Right cardiac atrium (tissue), 5 donors: ENCODE measurements at places on chromosomes 16 and 17. TPM values are rescaled to one million over a fixed set of nuclear protein-coding genes. Genes with fewer than 3 reads are reported as not detected.

Gene IL32
- 37.7 TPM for total RNA-seq

Gene SRSF1
- 129 TPM for total RNA-seq

Gene NLRC5
- 25.0 TPM for total RNA-seq

Gene GJC1
- total RNA-seq, result 35.2 TPM

Gene C16orf87
- total RNA-seq, result 16.7 TPM

Gene DBF4B
- 5.1 TPM for total RNA-seq

Gene LDHD
- 43.5 TPM for total RNA-seq

DNA sequence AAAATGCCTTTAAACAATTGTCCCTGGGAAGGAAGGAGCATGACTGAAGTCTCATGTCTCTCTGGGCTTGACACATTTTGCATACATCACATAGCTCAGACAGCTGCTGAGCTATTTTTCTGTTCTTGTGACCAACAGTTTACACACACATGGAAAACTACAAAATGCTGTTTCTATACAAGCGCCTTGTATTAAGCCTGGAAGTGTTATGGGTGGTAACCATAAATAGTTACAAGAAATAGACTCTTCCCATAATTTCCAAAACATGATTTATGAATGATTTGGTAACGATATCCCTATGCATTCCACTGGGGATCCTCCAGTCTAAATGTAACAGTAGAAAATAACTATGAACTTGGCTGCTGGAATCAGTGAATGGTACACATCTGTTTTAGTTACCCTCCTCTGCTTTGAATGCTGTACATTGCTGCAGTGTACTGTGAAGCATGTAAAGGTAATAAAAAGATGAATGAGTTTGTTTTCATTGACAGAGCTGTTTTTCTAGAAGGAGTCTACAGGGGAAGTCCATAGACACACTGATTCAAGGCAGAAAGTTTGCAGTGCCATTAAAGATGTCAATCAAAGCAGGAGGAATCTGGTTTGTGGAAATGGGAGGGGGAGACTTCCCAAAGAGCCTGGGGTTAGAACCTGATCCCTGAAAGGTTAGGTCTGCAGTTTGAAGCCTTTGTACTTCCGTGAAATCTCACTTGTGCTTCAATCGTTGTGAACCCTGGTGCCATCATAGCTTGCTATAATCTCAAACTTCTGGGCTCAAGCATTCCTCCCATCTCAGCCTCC, 5.0 kb downstream of the ACSF2 start:
- DNase-seq, result no peak

DNA sequence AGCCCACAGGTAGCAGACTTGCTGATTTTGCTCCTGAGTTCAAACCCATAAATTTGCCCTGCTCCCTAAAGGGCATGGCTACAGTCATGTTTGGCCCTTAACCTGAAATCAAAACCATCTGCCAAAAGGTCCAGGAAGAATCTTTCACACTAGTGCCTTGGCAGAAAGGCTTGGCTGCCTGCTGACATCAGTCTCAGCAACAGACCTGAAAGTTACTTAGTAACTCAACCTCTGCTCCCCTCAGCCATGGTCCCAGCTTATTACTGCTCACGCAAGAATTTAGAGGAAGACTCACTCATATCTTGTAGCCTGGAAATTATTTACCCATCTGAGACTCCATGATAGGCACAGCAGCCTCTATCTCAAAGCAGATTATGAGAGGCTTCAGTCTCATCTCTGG, 98.0 kb upstream of the KIF2B start:
- DNase-seq, result no peak

- DNase-seq, result no peak
These were observed 222.8 kb upstream of the SDK2 start for GRCh38 chr17:73867056-73867455.

DNA sequence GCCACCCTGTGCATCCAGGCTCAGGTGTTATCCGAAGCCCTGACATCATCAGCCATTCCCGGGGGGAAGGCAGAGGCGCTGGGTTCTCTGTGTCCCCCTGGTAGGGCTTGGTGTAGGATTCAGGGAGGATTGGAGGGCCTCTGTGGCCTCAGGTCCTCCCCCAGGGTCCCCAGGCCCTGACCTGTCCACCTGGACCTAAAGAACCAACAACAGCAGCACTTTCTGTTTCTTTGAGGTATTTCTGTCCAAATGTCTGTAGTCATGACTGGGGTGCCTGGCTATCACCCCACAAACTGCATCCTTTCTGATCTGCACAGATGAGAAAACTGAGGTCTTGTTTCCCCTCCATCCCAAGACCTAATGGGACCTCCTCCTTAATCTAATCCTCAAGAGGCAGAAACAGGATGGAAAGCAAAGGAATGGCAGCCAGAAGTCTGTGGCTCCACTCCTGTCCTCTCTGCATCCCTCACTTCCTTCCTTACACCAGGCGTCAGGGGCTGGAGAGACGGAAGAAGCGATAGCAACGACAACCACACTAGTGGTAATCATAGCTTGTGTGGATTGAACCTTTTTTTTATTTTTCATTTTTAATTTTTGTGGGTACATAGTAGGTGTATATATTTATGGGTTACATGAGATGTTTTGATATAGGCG, 11.8 kb downstream of the NLRC5 start:
- no peak for DNase-seq

DNA sequence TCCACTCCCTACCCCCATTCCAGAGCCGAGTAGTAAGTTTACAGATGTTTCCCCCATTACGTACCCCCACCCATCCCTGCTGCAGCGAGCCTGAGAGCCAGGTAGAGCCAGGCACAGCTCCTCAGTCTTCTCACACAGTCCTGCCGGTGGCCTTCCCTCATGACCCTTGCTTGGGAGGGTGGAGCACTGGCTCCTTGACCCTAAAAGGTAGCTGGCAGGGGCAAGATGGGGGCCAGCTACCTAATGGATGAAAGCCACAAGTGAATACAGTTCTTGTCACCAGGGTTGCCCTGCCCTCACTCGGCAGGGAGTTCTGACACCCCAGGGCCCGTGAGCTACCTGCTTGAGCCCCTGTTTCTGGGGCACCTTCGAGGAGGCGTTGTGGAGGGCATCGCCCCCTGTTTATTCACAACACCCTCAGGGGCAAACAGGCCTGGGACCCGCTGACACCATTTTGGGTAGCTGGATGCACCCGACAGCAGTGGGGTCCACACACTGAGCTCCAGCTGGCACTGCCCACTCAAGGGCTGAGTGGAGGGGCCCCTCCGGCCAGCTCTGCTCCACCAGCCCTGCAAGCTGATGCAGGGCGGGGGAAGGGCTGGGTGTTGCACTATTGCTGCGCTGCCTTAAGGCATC, 22.2 kb downstream of the ADAM11 start:
- peak; percentile 51 for DNase-seq

- DNase-seq, result no peak
These were observed 5.5 kb downstream of the KNOP1 start for GRCh38 chr16:19712418-19713058.

DNA sequence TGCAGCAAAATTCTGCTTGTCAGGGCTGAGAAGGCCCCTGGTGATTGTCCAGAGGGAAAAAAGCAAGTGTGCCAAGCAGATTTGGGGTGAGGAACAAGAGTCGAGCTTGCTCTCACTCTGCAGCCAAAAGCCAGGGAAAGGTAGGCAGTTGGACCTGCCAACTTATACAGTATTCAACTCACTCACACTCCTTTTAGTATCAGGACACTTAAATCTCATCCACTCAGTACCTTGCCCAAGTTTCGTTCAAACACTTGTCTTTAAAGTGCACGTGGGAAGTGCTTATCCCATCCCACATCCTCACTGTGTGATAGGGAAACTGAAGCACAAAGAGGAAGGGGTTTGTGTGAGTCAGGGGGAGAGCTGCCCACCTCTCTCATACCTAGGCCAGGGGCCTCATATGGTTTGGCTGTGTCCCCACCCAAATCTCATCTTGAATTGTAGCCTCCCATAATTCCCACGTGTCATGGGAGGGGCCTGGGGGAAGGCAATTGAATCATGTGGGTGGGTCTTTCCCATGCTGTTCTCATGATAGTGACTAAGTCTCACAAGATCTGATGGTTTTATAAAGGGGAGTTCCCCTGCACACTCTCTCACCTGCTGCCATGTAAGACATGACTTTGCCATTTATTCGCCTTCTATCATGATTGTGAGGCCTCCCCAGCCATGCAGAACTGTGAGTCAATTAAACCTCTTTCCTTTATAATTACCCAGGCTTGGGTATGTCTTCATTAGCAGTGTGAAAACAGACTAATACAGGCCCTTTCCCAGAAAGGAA, 25.6 kb upstream of the CES5A start:
- DNase-seq, result no peak

DNA sequence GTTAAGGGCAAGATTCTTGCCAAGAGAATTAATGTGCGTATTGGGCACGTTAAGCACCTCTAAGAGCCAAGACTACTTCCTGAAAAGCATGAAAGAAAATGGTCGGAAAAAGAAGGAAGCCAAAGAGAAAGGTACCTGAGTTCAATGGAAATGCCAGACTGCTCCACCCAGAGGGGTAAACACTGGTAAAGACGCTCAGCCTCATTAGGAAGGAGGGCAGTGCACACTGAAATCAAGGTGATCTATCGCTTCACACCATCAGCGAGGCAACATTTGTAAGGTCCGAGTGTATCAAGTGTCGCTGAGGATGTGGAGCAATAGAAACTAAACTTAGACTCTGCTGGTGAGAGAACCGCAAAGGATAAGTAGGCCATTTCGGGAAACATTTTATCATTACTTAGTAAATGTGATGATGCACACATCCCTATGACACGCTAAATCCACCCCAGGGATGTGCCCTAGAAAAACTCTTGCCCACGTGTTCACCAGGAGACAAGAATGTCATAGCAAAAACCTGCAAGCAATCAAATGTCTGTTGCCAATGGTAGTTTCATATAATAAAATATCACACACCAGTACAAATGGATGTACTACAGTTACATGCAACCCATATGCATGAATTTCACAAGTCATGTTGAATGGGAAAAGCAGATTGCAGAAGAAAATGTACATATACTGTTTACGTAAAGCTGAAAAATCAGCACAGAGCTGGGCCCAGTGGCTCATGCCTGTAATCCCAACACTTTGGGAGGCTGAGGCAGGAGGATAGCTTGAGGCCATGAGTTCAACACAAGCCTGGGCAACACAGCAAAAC, 23.6 kb downstream of the CNTROB start:
- DNase-seq, result no peak

DNA sequence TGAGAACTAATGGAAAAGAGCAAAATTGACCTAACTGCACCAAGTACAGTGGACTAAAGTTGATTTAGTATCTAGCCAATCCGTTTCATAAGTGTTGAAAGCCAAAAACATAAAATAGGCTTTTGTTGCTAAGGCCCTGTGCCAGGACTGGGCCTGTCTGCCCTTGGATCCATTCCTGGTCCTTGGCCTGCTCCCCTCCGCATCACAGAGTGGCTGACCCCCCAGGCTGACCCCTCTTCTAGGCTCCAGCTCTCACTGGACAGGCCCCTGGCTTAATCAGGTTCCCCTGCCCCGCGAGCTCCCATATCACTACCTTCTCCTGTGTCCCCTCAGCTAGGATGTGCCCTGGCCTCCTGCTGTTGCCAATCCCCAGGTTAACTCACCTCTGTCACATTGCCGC, 313.6 kb upstream of the MYOCD start:
- DNase-seq, result no peak

DNA sequence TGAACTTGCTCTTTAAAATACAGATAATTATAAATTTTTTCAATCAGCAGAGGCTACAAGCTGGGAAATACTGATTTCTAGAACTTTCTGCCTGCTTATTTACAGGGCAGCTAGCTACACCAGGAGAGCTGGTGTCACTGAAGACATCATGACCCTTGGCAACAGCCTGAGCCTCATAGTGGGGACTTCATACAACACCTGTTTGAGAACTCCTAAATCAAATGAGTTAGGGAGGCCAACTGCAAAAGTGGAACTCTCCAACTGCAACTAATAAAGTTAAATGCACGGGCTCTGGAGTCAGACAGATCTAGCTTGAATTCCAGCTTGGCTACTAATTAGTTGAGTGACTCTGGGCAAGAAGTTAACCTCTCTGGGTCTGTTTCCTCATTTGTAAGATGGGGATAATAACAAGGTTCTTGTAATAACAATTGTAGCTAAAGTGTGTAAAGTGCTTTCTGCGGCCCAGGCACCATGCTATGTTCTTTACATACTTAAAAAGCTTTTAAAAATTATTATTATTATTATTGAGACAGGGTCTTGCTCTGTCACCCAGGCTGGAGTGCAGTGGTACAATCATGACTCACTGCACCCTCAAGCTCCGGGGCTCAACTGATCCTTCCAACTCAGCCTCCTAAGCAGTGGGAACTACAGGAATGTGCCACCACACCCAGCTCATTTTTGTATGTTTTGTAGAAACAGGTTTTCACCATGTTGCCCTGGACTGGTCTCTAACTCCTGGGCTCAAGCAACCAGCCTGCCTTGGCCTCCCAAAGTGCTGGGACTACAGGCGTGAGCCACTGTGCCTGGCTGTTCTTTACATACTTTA, 33.4 kb downstream of the VAC14 start:
- no peak for DNase-seq

- no peak for DNase-seq
These were observed 42.2 kb upstream of the HAPSTR1 start for GRCh38 chr16:9049241-9049640.

- DNase-seq, result no peak
These were observed 148.7 kb downstream of the AIPL1 start for GRCh38 chr17:6286233-6286632.

- no peak for DNase-seq
These were observed 22.1 kb downstream of the RFFL start for GRCh38 chr17:35041390-35041789.

- peak; percentile 48 for DNase-seq
These were observed 13.0 kb downstream of the CCDC182 start for GRCh38 chr17:57732062-57732461.

DNA sequence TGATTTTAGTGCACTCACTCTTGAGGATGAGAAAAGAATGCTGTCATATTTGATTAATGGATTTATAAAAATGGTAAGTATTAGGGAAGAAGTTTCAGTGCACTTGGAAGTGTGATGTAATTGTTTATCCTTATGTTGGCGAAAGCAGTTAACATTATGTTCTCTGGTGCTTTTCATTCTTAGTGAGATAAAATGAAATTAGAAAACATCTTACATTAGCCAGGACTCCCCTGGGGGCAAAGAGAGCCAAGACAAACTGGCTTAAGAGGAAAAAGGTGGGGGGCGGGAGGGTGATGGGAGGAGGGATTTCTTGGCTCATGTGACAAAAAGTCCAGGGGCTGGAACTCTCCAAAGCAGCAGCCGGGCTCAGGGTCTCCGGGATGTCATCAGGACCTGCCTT, 73.2 kb downstream of the KNOP1 start:
- peak; percentile 86 for DNase-seq

DNA sequence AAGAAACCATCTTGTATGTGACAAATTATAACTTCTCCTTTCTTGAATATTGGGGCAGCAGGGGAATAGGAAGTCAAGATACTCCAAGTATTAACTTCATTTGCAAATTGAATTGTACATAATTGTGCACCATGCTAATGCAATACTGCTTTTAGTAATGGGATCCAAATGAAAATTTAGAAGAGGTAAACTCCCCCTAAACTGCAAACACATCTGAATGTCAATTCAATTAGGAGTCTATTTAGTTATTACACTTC, 4.5 kb downstream of the STAT5B start:
- DNase-seq, result no peak
